ENCODE measurements at places on chromosomes 12 and 14.

- DNase-seq, result no peak
These were observed 502 bp downstream of the MPHOSPH9 start for GRCh38 chr12:123232472-123232806.

DNA sequence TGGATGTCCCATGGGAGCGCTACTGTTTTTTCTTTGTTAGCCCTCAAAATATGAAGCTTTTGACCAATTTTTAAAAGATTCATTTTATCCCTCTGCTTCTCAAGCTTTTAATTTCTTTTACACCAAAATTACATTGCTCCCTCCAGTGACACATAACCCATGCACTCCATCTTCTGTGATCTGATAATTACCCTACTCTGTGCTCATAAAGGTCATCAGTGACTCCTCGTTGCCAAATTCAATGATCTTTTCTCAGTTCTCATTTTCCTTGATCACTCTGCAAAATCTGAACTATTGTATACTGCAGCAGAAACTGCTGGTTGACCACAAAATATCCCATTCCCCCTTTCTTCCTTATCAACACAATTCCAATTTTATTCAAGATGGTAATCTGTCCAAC lies 8.7 kb upstream of the PTGDR start:
- no peak for DNase-seq

GRCh38 chr12:32821293-32821692 lies 65.6 kb upstream of the YARS2 start:
- no peak for DNase-seq

DNA sequence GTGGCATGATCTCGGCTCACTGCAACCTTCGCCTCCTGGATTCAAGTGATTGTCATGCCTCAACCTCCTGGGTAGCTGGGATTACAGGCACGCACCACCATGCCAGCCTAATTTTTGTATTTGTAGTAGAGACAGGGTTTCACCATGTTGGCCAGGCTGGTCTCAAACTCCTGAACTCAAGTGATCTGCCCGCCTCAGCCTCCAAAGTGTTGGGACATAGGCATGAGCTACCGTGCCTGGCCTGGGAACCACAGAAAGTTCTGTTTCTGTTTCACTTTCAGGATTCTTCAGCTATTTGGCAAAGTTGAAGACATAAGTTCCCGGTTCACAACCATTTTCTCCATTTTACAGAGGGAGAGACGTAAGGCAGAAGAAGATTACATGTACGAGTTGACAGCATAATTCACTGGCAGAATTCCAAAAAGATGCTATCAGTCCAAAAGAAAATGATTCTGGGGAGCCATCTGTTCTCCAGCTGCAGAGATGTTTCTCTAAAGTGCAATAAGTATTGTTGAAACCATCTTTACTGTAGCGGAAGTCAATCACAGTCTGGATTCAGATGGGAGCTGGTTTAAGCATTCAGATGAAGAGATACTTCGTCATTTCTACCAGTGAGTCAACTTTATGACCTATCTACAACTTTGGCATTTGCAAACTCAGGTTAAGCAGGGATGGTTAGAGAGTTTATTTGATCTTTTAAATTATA lies 8.1 kb upstream of the RNF34 start:
- peak; percentile 69 for DNase-seq

DNA sequence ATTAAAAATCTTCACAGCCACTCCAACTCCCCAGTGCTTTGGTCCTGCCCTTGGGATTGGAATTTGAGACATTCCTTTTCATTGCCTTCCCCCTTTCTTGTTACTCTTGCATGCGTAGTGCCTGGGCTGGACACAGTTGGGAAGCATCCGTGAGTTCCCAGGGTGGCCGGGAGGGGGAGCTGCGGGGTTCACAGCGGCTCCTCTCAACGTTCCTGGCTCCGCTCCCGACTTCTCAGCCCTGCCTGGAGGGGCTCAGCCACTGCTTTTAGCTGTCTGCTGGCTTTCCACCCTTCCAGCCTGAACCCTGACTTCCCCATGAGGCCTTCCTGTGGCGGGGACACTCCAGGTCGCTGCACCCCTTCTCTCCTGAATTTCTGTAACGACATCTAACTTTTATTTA lies 3.2 kb downstream of the TEX52 start:
- DNase-seq, result peak; percentile 81

- no peak for DNase-seq
These were observed 16.0 kb upstream of the HIP1R start for GRCh38 chr12:122819209-122819785.

DNA sequence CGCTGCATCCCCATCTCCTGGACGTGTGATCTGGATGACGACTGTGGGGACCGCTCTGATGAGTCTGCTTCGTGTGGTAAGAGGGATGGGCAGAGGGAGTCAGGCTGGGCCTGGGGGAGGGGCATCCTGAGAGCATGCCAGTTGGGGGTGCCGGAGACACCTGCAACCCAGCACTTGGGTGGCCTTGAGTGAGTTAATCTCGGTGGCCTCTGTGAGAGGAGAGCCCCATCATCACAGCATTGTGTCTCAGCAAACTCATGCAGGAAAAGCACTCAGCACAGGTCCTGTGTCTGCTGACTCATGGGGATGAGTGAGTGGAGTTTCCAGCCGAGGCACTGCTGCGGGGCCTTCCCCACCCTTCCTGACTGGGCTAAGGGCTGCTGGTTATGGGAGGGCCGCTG lies 19.6 kb upstream of the LRP1-AS start:
- no peak for DNase-seq

DNA sequence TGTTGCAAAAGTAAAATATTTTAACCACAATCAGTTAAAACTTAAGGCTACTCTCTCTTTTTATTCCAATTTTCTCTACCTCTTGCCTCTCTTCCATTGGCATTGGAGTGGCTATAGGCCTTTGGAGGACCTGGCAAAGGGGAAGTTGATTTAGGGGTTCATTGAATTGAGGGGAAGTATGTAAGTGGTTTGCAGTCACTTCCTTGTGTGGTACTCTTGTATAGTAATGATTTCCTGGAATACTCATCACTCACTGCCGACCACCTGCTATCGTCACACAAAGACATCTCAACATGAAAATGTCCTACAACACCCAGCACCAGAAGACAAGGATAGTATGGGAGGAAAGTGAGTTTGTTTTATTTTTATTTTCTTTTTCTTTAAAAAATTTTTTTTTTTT lies 45.7 kb upstream of the CPM start:
- DNase-seq, result peak; percentile 17

DNA sequence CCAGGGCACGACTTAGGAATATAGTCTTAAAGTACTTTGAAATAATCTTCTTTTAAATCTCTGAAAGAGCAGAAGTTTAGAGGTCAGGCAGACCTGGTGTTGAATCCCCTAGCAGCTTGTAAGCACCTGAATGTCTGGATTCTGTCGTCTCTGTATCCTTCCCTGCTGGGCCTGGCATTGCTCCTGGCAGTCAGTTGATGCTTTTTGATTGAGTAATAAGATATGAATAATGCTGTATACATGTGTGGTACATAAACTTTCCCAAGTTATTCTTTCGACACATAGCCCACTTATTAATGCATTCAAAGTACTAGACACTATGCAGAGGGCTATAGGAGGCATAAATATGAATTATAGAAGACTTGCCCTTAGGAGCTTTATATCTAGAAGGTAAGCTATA lies 31.4 kb downstream of the EVL start:
- DNase-seq, result no peak

- DNase-seq, result no peak
These were observed 110.7 kb downstream of the KIF26A start for GRCh38 chr14:104249089-104249488.

DNA sequence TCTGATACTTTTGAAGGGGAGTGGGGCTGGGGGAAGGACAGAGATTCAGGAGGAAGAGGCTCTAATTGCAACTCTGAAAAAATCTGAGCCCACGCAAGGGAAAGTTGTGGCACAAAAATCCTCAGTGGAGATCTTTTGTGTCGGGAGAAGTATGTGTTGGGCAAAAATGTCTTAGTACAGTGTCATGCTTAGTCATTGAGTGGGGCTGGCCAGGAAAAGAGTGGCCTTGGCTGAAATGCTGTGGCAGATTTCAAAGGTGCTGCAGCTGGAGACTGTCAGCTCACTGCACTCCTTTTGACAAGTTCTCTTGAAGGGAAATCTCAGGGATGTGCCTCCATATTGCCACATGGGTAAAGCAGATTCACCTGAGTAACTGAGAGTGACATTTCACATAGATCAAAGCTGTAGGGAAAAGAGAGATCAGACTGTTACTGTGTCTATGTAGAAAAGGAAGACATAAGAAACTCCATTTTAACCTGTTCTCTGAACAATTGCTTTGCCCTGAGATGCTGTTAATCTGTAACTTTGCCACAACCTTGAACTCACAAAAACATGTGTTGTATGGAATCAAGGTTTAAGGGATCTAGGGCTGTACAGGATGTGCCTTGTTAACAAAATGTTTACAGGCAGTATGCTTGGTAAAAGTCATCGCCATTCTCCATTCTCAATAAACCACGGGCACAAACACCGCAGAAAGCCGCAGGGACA lies 36.0 kb upstream of the GLIPR1 start:
- DNase-seq, result no peak

DNA sequence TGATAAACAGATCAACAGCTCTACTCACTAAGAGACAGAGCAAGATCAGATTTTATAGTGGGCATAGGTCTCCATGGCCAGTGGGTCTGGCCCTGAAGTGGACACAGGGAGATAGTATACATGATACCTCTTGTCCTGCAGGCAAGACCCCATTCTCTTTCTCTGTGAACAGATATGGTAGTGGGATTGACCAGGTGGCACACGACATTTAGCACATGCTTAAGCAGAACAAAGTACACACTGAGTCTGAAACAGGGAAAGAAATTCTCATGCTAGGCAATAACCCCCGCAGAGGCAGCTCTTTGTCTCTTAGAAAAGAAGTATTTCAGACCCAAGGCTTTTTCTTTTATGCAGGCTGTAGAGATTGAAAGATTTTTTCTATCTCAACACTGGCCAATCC lies 1331.2 kb downstream of the FSCB start:
- DNase-seq, result no peak

GRCh38 chr12:87425942-87426554 lies 603.2 kb downstream of the C12orf50 start:
- DNase-seq, result peak; percentile 5

DNA sequence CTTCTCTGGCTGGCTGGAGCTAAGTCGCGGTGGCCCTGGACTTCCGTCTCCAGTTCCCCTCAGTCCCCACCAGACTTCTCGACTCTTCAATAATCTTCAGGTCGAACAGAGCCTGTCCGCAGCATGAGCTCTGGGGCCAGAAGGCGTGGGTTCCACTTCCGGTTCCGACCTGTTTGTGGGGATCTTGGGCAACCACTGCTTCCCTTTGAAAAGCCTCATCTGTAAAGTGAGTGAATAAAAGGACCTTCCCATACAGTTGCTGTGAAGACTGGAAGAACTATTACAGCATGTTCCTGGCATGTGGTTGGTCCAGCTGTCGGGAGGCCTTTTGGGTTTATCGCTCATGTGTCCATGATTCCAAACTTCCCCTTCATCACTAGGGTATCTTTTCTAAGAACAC lies 19.4 kb downstream of the ADGRD1 start:
- no peak for DNase-seq

DNA sequence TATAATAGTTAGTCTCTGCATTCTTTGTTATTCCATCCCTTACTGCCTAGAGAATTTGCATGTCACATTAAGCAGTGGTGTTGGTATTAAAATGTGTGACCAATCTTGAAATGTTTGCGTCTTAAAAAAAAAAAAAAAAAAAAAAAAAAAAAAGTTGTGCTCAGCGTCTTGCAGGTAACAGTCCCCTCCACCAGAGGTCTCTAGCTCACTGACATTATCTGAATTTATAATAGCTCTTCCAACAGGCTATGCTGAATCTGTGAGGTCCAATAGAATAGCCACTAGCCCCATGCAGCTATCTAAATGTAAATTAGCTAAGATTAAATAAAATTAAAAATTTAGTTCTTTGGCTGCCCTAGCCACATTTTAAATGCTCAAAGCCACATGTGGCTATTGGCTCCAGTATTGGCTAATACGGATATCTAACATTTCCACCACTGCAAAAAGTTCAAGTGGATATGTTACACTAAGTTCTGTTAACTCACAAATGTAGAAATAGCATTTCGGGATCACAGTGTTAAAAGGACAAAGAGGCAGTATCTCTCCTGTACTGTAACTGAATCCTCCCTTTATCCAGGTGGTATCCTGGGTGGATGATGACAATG lies 28.7 kb downstream of the NKX2-8 start:
- DNase-seq, result peak; percentile 75

GRCh38 chr12:111597831-111598636 lies 1.1 kb downstream of the ATXN2 start:
- peak; percentile 69 for DNase-seq

GRCh38 chr12:52686063-52686462 lies 5.9 kb upstream of the KRT1 start:
- DNase-seq, result no peak

- no peak for DNase-seq
These were observed 943.5 kb downstream of the BCL11B start for GRCh38 chr14:98328496-98328895.

DNA sequence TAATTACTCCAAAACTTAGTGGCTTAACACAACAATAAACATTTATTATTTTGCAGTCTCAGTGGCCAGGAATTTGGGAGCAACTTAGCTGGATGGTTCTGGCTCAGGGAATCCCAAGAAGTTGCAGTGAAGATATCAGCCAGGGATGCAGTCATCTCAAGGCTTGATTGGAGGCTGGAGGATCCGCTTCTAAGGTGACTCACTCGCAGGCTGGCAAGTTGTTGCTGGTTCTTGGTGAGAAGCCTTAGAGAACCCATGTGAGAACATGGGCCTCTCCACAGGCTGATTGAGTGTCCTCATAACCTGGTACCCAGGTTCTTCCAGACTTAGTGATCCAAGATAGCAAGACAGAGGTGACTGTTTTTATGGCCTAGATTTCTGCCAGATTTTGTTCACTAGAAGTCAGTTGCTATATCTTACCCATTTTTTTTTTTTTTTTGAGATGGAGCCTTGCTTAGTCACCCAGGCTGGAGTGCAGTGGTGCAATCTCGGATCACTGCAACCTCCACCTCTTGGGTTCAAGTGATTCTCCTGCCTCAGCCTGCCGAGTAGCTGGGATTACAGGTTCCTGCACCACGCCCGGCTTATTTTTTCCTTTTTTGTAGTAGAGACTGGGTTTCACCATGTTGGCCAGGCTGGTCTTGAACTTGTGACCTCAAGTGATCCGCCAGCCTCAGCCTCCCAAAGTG lies 32.5 kb downstream of the BRMS1L start:
- no peak for DNase-seq

DNA sequence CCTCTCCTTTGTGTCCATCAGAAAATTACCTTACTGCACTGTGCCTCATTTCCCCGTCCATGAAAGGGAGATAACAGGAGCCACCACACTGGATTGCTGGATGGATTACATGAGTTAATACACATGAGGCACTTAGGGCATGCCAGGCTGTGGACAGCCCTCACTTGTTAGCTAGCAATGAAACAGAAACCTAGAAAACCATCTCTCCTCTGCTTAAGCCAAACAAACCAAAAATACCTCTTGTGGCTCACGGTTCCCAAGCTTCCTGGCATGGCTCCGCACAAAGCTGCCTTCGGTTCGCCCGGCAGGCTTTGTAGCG lies 660 bp upstream of the HCFC2 start:
- peak; percentile 41 for DNase-seq

DNA sequence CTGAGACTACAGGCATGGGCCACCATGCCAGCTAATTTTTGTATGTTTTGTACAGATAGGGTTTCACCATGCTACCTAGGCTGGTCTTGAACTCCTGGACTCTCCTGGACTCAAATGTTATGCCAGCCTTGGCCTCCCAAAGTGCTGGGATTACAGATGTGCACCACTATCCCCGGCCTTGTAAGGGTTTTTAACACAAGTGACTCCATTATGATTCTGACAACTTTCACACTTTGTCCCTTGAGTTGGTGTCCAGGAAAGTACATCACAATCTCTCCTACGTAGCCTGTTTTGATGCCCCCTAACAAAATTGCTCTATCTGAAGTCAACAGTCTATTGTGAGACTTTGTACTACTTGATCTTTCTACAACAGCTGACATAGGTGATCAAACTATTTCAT lies 11.4 kb upstream of the METAP2 start:
- no peak for DNase-seq
